ENCODE measurements at places on chromosomes 6 and 20.

DNA sequence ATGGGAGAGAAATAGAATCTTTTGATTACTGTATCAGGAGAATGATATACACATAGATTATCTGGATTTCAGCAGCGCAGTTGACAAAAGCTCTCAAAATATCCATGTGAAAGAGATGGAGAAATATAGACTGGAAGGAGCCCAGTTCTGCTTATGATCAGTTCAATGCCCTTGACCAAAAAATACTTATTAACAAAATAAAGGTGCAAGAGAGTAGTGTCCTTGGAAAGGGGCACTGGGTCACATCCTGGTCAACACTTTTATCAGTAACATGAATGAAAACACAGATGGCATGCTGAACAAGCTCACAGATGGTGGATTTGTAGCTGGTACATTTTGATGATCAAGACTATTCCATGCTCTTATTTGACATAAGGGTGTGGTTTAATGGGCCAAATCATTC lies 63.9 kb upstream of the PLEKHG1 start:
- DNase-seq = no peak

DNA sequence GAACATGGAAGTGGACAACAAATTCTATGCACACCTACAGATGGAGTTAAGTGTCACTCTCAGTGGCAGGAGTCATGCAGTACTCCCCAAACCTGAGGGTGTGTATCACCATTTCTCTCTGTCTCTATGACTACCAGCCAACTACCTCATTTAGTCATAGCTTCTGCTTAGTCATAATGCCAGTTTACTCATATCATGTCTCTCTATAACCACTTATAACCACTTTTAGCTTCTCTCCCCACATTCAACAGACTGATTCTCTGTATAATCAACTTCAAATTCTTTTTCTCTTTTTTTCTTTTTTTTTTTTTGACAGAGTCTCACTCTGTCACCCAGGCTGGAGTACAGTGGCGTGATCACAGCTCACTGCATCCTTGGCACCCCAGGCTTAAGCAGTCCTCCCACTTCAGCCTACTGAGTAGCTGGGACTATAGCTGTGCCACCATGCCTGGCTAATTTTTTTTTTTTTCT lies 13.8 kb upstream of the GTF3C6 start:
- no peak for DNase-seq

DNA sequence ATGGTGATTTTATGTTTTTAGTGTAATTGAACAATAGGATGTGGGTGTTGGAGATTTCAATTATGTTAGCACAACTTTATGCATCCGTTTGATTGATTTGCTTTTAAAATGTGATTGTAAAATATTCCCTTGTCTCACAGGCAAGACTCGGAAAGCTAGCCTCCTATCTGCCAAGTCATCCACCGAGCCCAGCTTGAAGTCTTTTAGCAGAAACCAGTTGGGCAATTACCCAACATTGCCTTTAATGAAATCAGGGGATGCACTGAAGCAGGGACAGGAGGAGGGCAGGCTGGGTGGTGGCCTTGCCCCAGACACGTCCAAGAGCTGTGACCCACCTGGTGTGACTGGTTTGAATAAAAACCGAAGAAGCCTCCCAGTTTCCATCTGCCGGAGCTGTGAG lies 200.9 kb downstream of the SASH1 start:
- DNase-seq = no peak

DNA sequence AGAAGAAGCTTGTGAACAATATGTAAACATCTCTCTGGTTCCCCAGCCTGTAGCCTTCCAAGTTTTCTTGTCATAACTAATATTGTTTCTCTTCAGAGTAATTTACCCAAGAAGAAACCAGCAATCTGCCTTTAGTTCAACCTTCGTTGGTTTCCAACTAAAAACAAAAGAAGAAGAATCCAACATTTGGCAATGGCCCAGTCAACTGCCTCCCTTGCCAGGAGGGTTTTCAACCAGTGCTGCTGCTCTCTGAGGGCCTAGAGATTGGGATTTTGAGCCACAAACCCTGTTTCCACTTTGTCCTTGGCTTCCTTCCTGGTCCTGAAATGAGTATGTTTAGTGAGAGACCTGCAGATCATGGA lies 395.8 kb upstream of the CNR1 start:
- DNase-seq = peak; percentile 52

- DNase-seq = no peak
Measured at GRCh38 chr6:20839630-20840029, 305.4 kb downstream of the CDKAL1 start.

- no peak for DNase-seq
Measured at GRCh38 chr6:139923964-139924475, 549.6 kb upstream of the CITED2 start.

GRCh38 chr6:132443206-132443605 lies 41.9 kb upstream of the MOXD1 start:
- DNase-seq = peak; percentile 24

DNA sequence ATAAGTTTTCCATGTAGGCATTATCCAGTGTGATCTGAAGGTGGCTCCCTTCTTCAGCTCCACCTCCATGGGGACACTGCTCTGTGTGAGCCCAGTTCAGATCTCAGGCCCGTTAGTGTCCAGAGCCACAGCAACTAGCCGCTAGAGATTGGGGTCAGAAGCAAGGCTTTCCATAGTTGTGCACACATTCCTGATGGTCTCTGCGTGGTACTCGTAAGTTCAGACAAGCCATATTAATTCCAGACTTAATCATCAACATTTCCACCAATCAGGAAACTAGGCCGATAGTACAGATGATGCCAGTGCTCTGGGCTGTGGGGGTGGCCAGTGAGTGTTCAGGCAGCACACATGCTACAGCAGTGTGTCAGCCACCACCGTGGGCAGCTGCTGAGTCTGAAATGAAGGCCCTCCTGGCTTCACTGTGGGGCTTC lies 17.5 kb upstream of the SYNCRIP start:
- DNase-seq = no peak

DNA sequence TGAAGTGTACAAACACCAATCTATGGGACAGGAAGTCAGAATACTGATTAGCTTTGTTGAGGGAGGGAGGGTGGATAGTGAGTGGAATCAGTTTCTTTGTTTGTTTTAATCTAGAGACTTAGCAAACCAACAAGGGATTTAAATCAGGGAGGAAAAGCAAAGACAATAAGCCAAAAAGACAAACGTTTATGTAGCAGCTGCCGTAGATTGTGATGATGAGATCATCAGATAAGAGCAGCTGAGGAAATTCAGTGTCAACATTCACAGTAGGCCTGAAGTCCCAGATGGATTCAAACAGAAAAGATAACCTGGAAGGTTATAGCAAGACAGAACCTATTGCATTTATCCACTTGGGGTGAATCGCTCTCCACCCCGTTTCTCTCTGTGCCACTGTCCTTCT lies 104.9 kb upstream of the SYNDIG1 start:
- no peak for DNase-seq

DNA sequence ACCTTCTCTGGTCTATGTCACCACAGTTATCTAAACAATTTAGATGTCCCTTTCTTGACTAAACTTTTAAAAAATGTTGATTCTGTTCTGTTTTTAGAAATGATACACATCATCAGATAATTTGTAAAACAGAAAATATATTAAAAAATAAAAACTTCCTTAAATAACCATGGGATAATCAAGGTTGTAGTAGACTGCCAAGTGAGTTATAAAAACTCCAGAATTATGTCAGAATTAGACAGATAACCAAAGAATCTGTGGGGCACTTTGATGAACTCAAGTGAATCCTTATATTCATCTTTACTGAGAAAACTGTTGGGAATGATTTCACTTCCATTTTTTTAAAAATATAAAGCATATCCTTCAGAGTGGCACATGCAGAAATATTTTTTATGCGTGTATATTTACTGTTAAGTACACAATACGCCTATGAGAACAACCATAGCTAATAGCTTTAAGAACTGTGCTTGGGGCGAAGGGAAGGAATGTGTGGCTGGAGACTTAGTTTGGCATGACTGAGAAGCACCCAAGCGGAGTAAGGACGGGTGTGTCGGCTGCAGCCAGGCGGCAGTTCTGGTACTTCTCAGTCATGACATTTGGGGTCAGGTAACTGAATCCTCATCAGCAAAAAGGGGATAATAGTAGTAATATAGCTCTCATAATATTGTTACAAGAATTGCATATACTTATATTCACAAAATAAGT lies 604.7 kb upstream of the CITED2 start:
- DNase-seq = no peak

DNA sequence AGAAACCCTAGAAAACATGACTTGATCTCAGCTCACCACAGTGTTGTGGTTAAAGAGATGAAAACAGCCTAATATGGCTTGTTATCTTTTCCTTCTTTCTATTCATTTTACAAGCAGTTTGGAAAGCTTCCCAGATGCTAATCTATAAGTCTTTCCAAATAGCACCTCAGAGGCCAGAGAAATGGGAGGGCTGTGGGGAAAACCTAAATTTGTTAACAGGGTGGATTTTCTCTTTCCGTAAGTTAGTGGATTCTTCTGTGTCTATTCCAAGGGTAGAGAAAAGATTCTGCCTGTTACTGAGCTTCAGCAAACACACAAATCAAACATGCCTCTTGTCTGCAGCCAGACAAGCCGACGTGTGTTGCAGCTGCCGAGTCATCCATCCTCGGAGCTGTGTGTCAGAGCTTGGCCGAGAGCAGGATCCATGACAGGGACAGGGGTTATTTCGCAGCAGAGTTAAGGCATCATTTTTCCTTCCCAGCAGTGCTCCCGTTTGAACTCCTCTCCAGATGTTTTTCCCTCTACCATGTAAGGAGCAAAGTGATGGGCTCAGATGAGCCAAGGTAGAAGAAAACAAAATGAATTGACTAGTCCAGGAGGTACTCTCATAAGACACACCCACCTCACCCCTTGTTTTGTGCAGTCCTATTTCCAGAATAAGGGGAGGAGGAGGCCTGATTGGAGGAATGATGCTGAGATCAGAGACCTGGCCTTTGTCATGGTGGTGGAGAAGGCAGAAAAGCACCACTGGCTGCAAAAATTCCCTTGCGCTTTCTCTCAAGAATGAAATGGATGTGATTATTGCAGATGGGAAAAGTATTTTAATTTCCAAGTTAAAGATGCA lies 560.0 kb downstream of the C6orf118 start:
- DNase-seq = peak; percentile 52

GRCh38 chr6:43610431-43610830 lies 18.6 kb downstream of the GTPBP2 start:
- no peak for DNase-seq

- no peak for DNase-seq
Measured at GRCh38 chr6:7684076-7684475, 41.8 kb upstream of the BMP6 start.

GRCh38 chr6:4210629-4211419 lies 75.4 kb upstream of the ECI2 start:
- DNase-seq = peak; percentile 18

- DNase-seq = no peak
Measured at GRCh38 chr6:118553132-118553531, 5.0 kb downstream of the PLN start.

DNA sequence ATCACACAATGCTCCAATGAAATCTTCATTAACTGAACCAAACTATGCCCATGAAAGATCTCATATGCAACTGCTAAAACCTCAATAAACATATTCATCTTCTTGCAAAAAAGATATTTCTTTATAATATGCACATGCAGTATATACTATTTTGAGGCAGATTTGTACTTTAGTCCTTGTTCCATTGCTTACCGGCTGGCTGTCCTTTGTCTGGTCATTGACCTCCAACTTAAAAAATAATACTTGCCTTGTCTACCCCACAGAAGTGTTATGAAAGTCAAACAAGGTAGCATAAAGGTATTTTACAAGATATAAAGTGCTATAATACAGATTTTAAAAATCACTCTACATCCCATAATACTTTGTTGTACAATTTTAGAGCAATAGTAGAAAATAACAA lies 88.3 kb downstream of the ATG5 start:
- DNase-seq = no peak

- DNase-seq = no peak
Measured at GRCh38 chr6:6685249-6686040, 96.9 kb downstream of the LY86 start.

DNA sequence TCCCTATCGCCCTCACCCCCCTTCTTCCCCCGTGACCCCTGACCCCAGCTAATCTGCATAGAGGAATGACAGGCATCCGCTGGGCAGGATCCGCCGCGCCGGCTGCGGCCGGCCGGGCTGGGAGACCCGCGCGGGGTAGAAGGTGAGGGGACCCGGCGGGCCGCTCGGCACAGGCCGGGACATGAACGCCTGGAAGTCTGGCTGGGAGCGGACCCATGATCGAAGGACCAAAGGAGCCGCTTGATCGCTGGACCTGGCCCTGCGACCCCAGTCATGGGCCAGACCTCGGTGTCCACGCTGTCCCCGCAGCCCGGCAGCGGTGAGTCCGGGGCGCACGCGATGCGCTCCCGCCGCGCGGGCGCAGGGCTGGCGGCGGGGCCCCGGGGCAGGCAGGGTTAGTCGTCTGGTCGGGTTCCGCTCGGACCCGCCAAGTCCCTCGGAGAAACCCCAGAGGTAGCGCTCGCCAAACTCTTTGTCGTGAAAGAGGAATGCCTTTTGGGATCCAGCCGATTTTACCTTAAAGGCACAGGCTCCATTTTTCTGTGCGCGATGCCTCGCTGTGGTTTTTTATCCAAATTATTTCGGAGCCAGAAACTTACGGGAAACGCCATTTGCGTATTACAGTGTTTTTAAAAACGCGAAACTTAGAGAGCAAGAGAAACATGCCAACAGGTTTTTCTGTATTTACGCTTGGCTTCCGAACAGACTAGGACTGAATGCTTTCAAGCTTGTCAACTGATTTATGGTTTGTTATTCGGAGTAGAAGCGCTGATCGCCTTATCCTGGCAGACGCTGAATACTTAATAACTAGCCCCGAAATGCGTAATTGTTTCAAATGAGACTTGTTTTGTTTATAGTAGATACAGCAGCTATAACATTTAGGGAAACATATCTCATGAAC lies at the start of gene PHACTR2:
PHACTR2 (plus strand) TSS at position 75 of the 901 bp plus-strand sequence; CDS start at position 274, 199 bp downstream.
- DNase-seq = peak; percentile 75

DNA sequence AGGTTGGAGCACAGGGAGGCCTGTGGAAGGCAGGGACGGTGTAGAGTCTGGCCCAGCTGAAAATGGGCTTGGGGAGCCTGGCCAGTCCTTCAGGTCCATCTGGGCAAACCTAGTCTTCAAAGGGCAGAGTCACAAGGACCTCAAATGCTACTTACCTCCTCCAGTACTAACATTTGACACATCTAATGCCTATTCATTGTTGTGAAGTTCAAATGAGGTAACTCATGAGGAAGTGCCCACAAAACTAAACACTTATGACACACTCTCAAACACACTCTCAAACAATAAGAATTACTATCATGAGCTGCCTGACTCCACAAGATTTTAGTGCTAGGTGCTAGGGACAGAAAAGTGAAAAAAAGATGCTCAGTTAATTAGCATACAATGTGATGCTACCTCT lies 27.1 kb downstream of the DAAM2 start:
- DNase-seq = no peak

DNA sequence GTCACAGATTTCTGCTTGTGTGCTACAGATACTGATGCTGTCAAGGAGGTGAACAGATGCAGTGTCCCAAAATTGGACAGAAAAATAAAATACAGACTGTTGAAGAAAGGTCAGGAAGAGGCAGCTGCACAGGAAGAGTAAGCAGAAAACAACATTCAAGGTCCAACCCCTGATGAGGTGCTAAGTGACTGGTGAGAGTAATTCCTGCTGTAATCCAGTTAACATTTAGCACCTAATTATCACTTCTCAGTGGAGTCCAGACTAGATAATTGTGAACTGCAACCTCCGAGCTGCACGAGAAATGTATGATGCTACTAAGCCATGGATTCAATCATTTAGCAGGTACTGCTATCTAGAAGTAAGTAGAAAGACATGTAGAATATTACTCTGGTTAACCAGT lies 36.3 kb upstream of the NRSN1 start:
- no peak for DNase-seq

- DNase-seq = no peak
Measured at GRCh38 chr6:84403545-84403944, 176.1 kb upstream of the CEP162 start.

All from brain (organoid and tissue), 16 donors.